ENCODE measurements at places on chromosomes 2 and 18. TPM values are rescaled to one million over a fixed set of nuclear protein-coding genes. Genes with fewer than 3 reads are reported as not detected.

Gene CRYGD
- not detected for total RNA-seq

Gene UBR3
- total RNA-seq, result 18.7 TPM

Gene KIF1A
- total RNA-seq, result 20.3 TPM

- DNase-seq, result peak; percentile 98
These were observed 21.5 kb upstream of the TXNL4A start for GRCh38 chr18:80009661-80010550.

DNA sequence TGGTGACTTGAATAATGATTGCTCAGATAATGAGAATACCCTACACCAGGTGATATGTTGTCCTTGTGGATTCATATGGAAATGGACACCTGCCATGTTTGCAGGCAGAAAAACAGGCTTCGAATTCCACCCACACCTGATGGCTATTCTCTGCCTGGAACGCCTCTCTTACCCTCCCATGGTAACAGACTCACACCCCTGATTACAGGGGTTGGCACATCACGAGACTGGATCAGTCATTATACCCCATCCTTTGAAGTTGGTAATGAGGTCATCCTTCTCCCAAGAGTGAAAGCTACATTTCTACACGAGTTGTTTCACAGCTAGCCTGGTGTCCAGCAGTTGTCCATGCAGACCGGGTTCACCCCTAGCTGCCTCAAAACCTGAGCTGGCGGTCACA, 71.4 kb upstream of the MBOAT2 start:
- no peak for DNase-seq

- no peak for DNase-seq
These were observed 17.6 kb downstream of the CTDP1 start for GRCh38 chr18:79697178-79697577.

- no peak for DNase-seq
These were observed 22.0 kb downstream of the SLC14A1 start for GRCh38 chr18:45745817-45746461.

DNA sequence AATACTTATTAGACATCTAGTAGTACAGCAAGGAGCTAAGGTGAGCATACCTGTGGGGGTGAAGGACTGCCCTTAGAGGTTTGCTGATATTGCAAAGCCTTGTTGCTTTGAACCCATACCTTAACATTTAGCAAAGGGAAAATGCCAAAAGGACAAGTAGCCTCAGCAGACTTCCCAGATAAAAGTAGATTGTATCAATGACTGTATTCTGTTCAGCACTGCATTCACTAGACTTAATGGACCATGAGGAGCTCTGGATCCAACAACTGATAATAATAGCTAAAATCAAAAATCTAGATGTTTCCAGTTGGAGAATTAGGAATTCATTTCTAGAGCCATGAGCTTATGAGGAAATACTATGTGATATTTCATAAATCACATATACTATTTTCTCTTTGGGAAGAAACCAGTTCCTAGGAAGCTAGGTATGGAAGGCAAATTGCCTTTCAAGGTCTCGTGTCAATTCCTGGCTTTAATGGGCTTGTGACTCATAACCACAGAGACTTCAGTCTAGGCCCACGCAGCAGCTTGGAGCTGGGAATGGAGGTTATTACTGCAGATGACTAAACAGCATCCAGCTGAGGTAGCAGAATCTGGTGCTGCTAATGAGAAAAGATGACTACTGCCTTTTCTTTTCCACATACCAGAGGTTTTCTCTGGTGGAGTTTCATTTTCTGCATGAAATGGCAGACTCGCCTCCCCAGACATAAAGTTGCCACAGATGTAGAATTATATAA, 191.2 kb upstream of the NABP1 start:
- peak; percentile 100 for DNase-seq

DNA sequence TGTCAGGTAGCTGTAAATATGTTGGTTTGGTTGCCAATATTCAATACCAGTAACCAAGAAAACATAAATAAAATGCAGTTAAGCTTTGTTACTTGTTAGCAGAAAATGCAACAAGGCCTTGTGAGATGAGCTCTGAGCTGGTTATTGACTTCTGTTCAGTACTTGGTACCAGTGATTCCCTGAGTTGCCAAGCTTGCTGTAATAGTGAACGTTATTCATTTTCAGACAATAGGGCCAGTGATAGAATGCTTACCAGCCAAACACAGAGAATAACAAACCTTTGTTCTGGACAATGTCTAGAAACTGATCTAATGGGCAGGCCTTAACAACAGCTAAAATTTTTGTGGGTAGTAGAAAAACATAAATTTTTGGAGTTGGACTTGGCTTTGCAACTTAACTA, 29.5 kb downstream of the RASGRP3 start:
- DNase-seq, result peak; percentile 34

- no peak for DNase-seq
These were observed 329.4 kb upstream of the LYPD1 start for GRCh38 chr2:132999421-132999820.

- DNase-seq, result peak; percentile 74
These were observed at the start of gene PTGR3 for GRCh38 chr18:75209129-75209950. Gene PTGR3 (minus strand): TSS chr18:75209139. CDS start chr18:75209058, 81 bp downstream.
